ENCODE measurements at places on chromosomes 13 and 19. TPM values are rescaled to one million over a fixed set of nuclear protein-coding genes. Genes with fewer than 3 reads are reported as not detected.

Gene NLRP9
- total RNA-seq = not detected

Gene N4BP2L1
- 1.3 TPM for total RNA-seq

Gene UBE2L5
- not detected for total RNA-seq

Gene F10
- total RNA-seq = 8.7 TPM

Gene GPR42
- total RNA-seq = not detected

Gene FXYD1
- total RNA-seq = 0.32 TPM
